ENCODE measurements at places on chromosomes 7 and 10. TPM values are rescaled to one million over a fixed set of nuclear protein-coding genes. Genes with fewer than 3 reads are reported as not detected.

CUX1 gene
- 129 TPM for total RNA-seq

PLXDC2 gene
- total RNA-seq = 92.0 TPM

CTAGE6 gene
- 0.60 TPM for total RNA-seq

SLC26A5 gene
- total RNA-seq = 0.23 TPM

BNIP3 gene
- total RNA-seq = 71.5 TPM

CCDC172 gene
- total RNA-seq = not detected

CDH23 gene
- 5.1 TPM for total RNA-seq

All from mucosa of gallbladder (tissue), 1 donor.